ENCODE measurements at places on chromosomes 11 and 22. TPM values are rescaled to one million over a fixed set of nuclear protein-coding genes. Genes with fewer than 3 reads are reported as not detected.

The DDX25 gene
- total RNA-seq = 0.04 TPM

The MISFA gene
- total RNA-seq = 1.9 TPM

The NXPE2 gene
- total RNA-seq = not detected

The KRTAP5-11 gene
- not detected for total RNA-seq

The CECR2 gene
- 0.06 TPM for total RNA-seq

The FHIP1B gene
- total RNA-seq = 13.4 TPM

The TRIM51 gene
- not detected for total RNA-seq

The NRGN gene
- 8.3 TPM for total RNA-seq

The RFPL2 gene
- total RNA-seq = 0.19 TPM

The SCN3B gene
- total RNA-seq = 0.15 TPM

The OR52N5 gene
- not detected for total RNA-seq

The RBMXL2 gene
- not detected for total RNA-seq

The TRIM29 gene
- 5.0 TPM for total RNA-seq

The ABTB2 gene
- 24.5 TPM for total RNA-seq

The VSIG10L2 gene
- total RNA-seq = not detected

The OR10G4 gene
- not detected for total RNA-seq

The CARD16 gene
- total RNA-seq = not detected

The C22orf42 gene
- not detected for total RNA-seq

The C22orf15 gene
- total RNA-seq = not detected

The OR8D1 gene
- total RNA-seq = not detected

The CAPN5 gene
- total RNA-seq = 8.3 TPM

The FADD gene
- total RNA-seq = 73.0 TPM

The SLC1A2 gene
- total RNA-seq = 0.02 TPM

The MOGAT2 gene
- 0.05 TPM for total RNA-seq

The SPI1 gene
- not detected for total RNA-seq

Measured in A549 treated with DMSO at 1 μM for 4 hours (cell line).